Caki2 (cell line): ENCODE measurements at places on chromosomes 6 and 20.
A peak's percentile ranks its signal among the peaks of the same experiment; 100 is the strongest.

- peak; percentile 57 for DNase-seq
These were observed 133.2 kb downstream of the SNX5 start for GRCh38 chr20:17835240-17835933.

GRCh38 chr6:121260651-121261102, 73.6 kb downstream of the TBC1D32 start:
- DNase-seq = no peak

DNA sequence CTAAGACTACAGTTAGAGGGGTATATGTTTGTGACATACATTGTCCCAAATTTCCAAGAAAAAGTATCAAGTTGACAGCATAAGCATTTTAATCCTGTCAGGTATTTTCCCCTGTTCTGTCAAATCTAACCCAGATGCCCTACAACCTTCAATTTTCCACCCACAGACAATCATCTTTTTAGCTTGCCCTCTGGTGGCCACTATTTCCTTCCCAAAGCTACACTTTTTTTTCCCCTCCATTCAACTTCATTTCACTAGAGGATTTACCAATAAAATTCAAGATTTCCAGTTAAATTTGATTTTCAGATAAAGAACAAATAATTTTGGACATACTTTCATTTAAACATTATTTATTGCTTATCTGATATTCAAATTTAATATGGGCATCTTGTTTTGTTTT, 286.6 kb downstream of the TENT5A start:
- DNase-seq = no peak

GRCh38 chr20:21514553-21515251, 838 bp upstream of the NKX2-2 start:
- peak; percentile 16 for DNase-seq
